ENCODE measurements at places on chromosomes 2 and 18.
A peak's percentile ranks its signal among the peaks of the same experiment; 100 is the strongest.

DNA sequence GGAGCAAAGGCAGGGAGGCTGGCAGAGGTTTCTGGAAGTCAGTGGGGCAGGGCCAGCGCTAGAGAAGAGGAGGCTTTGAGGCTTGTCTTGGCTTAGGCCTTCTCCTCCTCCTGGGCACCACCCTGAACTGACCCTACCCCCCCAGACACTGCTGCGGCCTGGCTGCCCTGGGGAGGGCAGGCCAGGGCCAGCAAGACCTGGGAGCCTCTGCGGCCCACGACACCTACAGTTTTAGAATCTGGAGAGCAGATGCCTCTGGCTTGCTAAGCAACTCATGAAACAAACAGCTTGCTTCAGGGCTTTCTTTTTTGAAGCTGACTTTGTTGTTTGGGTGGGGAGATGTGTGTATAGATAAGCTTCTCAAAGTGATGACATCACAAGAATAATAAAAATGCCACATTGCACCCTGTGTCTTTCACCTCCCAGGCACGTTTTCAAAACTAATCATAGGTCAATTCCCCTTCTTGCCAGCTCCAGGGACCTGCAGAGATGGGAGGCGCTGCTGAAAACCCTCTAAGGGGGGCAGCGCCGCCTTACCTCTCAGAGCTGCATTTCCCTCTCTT, 46.2 kb upstream of the SMAD7 start:
- DNase-seq, result no peak

DNA sequence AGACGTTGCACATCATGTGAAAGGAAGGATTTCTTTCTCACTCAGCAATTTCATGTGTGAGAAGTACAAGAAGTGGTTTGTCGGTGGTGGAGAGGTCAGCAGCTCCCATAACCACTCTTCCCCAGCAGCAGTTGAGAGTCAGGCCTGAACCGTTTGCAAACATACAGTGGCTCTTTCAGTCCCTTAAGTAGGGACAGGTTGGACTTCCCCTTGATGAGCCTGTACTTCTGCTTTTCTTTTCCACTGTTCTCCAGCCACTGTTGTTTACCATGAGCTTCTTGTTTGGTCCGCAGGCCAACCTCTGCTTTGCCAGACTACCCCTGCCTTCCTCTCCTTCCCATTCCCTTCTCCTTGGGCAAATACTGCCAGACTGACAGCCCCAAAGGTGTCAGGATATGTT, 391.3 kb upstream of the CELF4 start:
- no peak for DNase-seq

DNA sequence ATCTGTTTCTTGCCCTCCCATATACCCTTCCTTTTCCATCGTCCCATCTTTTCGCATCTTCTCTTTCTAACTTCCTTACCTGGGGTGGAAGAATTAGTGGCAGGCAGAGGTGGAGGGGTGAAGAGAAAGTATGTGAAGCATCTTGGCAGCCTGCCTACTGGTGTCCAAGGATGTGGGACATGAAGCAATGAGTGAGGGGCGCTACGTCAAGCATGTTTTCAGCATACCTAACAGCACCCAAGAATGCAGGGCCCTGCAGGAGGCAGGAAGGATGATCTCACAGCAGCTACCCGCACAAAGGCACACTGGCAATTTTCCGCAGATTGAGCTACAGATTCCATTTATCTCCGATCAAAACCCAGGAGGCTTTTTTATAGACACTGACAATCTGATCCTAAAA, 42.2 kb downstream of the METTL4 start:
- DNase-seq, result no peak

- DNase-seq, result no peak
Measured at GRCh38 chr2:207983641-207984042, 41.7 kb downstream of the PLEKHM3 start.

DNA sequence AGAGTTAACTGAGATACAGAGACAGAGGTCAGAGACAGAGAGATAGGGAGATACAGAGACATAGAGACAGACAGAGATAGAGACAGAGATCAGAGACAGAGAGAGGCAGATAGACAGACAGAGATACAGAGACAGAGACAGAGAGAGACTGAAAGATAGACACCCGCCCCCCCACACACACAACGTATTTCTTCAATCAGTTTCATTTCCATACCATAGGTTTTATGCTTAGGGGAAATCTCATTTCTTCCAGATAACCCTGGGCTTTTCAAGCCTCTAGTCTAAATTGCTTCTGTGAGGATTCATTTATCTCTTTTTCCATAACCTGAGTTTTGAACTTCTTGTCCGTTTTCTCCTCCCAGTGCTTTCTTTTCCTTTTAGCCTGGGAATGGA, 94.6 kb downstream of the CD8B2 start:
- no peak for DNase-seq

GRCh38 chr2:47302308-47302707, 100.6 kb upstream of the MSH2 start:
- DNase-seq, result no peak

DNA sequence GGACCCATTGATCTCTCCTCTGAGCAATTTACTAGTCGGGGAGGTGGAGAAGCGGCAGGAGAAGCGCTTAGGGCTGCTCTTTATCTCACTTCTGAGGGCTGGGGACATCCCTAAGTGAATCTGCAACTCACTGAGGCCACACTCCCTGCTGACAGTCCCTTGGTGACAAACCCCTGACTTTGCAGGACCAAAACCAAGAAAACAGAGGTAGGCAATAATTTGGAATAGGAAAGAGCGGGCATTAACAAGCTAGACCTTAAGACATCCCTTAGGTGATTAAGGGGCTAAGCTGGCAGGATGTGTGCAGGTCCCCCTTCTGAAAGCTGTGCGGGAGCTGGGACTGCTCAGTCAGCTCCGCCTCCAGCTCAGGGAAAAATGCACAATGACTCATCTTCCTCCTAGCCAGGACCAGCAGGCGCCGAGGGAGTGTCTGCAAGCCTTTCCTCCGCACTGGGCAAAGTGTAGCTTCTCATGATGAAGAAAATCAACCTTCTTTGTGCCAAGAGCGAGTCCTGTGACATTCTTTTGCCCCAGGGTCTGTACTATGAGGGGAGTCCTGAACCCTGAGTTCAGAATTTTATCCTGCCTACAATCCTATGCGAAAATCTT, 63.3 kb downstream of the BOD1L2 start:
- no peak for DNase-seq

GRCh38 chr18:60466677-60467076, 94.1 kb upstream of the MC4R start:
- DNase-seq, result no peak

DNA sequence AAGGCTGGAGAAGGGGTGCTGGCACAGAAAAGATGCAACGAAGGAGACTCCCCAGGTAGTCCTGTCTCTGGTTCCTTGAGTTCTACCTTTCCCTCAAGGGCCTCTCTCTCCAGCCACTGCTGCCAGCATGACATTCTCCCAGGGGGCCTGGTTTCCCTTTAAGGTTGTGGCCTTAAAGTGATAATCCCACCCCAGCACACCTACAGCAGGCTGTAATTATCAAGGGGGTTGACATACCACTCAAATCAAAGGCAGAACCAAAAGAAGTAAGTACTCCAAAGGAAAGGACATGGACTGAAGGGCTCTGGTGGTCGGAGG, 127.4 kb upstream of the MSH6 start:
- no peak for DNase-seq

DNA sequence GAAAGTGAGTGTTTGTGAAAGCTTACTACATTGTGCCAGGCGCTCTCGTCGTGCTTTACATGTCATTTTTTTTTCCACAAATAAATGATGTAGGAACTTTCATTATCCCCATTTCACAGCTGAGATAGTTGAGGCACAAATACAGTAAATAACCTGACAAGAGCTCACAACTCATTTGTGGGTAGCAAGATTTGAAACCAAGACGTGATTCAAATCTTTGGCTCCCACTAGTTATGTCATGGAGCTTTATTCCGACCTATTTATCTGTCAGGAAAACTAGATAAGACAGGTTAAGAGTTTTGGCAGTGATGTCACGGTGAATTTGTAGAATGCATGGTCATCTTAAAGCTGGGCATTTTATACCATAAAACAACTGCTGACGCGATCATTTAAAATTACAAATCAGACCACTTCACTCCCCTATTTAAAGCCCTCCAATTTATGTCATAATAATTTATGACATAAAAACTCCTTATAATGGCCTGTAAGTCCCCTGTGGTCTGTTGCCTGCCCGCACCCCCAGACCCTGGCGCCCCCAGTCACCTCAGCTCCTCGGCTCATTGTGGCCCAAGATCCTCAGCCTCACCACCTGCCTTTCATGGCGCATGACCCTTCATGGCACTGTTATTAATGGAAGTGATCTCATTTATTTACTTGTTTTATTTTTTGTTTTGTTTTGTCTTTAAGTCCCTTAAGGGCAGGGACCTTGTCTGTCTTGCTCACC, 678 bp upstream of the ZNF24 start:
- no peak for DNase-seq

DNA sequence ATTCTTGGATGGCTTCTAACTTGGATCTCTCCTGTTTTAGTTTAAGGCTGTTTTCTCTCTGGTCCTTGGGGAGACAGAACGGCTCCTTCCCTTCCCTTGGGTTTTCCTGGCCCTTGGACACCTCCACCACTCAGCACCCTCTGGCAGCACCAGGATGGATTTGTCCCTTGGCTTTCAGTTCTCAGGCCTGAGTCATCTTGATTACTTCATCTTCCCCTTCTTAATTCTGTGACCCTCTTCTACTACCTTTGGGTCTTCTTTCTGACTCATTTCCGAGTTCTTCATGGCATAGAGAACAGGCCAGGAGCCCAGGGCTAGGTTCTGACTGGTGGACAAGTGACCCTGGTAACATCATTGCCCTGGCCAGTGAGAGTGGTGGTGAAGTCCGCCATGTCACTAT, 14.9 kb downstream of the IGFBP2 start:
- DNase-seq, result no peak

- no peak for DNase-seq
Measured at GRCh38 chr2:127169066-127169660, 50.9 kb downstream of the CYP27C1 start.

DNA sequence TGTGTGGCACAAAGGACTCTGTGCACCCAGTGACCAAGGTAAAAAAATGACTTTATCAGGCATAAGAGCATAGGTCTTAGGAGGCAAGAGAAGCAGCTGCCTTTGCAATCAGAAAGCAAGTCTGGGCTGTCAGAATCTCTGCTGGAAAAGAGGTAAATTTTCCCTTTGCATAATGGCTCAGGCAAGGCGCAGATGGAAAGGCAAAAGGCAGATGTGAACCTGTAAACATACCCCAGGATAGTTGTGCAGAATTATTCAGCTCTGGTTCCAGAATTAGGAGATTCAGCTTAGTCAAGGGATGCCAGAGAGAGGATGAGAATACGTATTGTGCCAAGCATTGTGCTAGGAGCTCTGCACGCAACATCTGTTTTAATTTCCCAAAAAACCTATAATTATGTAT, 258.7 kb downstream of the CLIP4 start:
- no peak for DNase-seq

GRCh38 chr2:225735844-225736243, 336.3 kb downstream of the NYAP2 start:
- no peak for DNase-seq

DNA sequence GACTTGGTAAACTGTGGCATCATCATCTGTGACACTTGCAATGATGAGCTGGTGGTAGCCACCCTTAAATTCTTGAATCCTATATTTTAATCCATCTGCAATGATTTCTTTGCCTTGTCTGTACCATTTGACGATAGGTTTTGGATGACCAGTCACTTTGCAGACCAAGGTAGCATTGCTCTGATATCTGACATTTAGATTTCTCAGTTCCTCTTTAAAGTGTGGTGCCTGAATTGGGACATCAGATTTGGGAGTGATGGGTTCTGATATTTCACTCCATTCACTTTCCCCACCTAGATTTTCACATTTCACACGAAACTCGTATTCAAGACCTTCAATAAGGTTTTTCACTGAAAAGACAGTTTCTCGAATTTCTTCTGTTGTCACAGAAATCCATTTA, 55.8 kb downstream of the PLEKHA3 start:
- DNase-seq, result no peak

DNA sequence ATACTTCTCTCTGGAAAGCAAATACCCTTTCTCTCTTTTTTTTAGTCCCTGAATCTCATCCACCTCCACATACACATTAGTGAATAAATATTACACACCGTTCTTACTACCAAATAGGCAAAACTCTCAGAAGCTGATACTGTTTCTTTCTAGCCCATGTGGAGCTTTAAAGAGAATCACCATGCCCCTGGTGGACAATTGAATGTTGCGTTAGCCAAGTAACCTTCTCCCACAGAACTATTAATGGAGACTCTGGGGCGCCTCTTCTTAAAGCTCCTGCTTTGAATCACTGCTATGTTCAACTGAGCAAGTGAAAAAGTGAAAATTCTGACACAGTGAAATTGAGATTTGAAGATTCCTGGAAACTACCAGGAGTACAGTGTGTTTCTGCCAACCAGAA, 522.8 kb upstream of the CDH7 start:
- DNase-seq, result no peak

DNA sequence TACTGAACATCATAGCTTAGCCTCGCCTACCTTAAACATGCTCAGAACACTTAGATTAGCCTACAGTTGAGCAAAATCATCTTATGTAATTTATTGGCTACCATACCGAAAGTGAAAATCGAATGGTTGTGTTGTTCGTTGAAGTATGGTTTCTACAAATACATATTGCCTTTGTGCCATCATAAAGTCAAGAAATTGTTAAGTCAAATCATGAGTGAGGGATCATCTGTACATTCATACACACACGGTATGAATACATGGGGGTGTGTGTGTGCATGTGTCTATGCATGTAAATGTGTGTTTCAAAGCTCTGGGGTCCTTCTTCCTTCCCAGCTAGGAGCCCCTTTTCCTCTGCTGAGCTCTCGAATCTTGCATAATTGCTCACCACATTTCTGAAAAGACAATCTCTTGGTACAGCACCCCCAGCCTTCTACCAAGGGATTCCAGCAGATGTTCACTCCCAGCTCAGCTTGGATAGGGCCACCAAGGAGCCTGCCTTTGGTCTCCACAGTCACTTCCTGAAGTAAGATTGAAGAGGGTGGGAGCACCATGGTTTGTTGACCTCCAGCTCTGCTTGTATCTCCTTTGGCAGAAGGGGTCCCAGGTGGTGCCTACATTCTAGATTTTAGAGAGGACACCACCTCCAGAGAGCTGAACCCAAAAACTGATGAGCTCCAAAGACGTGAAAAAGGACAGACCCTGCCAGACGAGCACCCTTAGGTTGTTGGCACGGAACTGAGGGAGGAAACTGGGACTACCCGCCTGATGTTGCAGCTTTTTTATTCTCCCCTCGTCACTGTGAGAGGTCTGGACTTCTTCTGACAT, 33.2 kb upstream of the CYP1B1 start:
- no peak for DNase-seq

- DNase-seq, result no peak
Measured at GRCh38 chr2:11990576-11990975, 244.1 kb downstream of the LPIN1 start.

- no peak for DNase-seq
Measured at GRCh38 chr2:237358721-237359517, 55.0 kb downstream of the COL6A3 start.

GRCh38 chr2:238287737-238288649, at the start of gene PER2:
TSS of gene PER2 (minus strand) at chr2:238288610. CDS start at chr2:238277936, 10,674 bp downstream.
- peak; percentile 51 for DNase-seq

DNA sequence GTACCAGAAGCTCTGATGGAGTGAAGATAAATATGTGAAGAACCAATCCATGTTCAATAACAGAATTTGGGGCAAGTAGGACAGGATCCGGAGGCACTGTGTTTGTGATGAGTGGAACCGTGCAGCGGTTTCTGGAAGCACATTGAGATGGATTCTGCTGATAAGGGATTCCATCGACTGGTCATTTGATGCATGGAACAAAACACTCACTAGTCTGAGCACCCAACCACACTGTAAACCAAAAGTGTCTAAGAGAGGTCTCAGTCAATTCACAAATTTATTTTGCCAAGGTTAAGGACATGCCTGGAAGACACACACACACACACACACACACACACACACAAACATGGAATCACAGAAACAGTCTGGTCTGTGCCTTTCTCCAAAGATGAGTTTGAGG, 459.5 kb downstream of the FBXO15 start:
- DNase-seq, result no peak

All from activated T-cell treated with anti-CD3 and anti-CD28 coated beads, Interleukin-2, amount 50 U/mL, for 24 hours (primary cell).